CD14-positive monocyte (primary cell): ENCODE measurements at places on chromosomes 6 and 20.

- no peak overlapping the region for H3K4me3 ChIP-seq
- DNase-seq, result no peak
- no peaks in the 10 kb centered on the region for H3K4me1 ChIP-seq
- H3K27me3 ChIP-seq, result no peaks in the 10 kb centered on the region
These were observed 50.2 kb upstream of the NOP56 start for GRCh38 chr20:2602046-2602735.

DNA sequence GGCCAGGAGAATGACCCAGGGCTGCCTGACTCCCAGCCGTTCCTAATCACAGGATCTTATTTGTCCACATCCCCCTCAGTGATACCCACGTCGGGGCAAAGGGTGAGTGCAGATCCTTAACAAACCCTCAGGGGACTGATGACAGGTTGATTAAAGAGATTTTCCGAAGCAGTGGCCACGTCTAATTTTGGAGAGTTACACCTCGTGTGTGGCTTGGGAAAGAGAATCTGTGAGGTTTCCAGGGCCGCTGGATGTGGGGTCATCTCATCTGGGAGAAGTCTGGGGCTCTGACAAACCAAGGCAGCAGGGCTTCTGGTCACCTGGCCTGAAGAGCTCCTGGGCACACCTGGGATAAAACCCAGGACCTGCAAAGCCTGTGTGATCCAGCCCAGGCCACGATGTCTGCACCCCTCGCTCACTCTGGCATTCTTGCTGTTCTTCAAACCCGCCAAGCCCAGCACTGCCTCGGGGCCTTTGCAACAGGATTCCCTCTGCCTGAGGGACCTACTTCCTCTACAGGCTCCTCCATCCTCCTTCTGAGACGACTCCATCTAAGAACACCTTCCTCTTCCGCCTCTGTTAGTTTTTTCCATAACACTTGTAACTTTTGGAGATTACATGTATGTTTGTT lies 4.7 kb downstream of the JPH2 start:
- no peaks in the 10 kb centered on the region for H3K4me1 ChIP-seq
- H3K4me3 ChIP-seq, result no peak overlapping the region

DNA sequence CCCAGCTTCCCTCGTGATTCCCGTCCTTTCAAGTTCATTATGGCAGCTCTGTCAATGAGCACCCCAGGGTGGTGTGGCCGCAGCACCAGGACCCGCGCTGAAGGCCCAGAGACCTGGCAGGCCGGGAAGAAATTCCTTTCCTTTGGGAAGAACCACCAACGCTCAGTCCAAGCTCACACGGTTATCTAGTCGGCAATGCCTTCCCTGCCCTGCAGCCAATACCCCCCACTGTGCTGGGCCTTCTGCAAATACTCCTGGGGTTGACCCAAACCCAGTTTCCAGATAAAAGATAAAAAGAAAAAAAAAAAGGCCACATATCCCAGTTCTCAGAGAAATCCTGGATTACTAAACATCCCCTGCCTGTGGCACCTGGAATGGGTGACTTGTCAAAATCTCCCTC lies 28.7 kb downstream of the PXDC1 start:
- no peak overlapping the region for H3K27ac ChIP-seq
- no peaks in the 10 kb centered on the region for H3K4me1 ChIP-seq
- no peak for DNase-seq
- H3K4me3 ChIP-seq, result no peak overlapping the region
- no peaks in the 10 kb centered on the region for H3K36me3 ChIP-seq

DNA sequence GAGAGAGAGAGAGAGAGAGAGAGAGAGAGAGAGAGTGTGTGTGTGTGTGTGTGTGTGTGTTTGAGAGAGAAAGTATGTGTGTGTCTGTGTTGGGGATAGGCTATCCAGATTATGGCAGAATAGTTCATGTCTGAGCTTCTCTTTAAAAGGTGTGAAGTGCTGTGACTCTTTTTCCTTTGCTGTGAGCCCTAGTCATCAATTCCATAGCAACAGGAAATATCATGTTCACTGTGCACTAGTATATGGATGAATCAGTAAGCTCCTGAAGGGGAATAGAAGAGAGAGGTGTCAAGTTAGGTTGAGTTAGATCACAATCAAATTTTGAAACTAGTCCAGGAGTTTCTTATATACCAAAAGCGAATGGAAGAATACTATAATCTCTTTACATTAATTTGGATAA lies 318.7 kb downstream of the RFPL4B start:
- H3K4me3 ChIP-seq, result no peak overlapping the region
- no peak for DNase-seq
- H3K36me3 ChIP-seq, result no peaks in the 10 kb centered on the region
- H3K27me3 ChIP-seq, result no peaks in the 10 kb centered on the region
- no peaks in the 10 kb centered on the region for H3K4me1 ChIP-seq

- H3K4me1 ChIP-seq, result no peaks in the 10 kb centered on the region
- no peak for DNase-seq
- H3K36me3 ChIP-seq, result no peaks in the 10 kb centered on the region
These were observed 118.8 kb downstream of the ADTRP start for GRCh38 chr6:11659757-11660156.

- no peak overlapping the region for H3K4me3 ChIP-seq
- peak overlapping the region; percentile 7 for H3K27ac ChIP-seq
- peaks cover 17% of the 10 kb centered on the region for H3K4me1 ChIP-seq
- no peak for DNase-seq
These were observed 14.6 kb downstream of the EEF1A1 start for GRCh38 chr6:73506246-73506645.

DNA sequence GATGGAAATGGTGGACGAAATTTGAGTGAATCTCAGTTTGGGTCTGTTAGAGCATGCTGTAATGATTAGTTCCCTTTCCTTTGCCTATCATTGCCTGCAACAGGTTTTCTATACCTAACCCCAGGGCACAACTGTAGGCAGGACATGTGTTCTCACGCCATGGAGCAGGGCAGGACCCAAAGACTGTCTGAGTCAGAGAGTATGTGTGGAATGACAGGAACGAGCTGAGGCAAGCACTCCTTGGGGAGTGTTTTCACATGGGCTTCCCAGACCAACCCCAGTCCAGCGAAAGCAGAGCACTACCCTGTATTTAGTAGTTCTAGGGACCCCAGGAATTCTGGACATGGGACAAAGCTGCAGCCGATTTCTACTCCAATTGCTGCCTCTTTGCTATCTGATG lies 234.2 kb downstream of the HACE1 start:
- H3K27ac ChIP-seq, result no peak overlapping the region
- H3K4me3 ChIP-seq, result no peak overlapping the region
- no peaks in the 10 kb centered on the region for H3K27me3 ChIP-seq
- DNase-seq, result no peak

DNA sequence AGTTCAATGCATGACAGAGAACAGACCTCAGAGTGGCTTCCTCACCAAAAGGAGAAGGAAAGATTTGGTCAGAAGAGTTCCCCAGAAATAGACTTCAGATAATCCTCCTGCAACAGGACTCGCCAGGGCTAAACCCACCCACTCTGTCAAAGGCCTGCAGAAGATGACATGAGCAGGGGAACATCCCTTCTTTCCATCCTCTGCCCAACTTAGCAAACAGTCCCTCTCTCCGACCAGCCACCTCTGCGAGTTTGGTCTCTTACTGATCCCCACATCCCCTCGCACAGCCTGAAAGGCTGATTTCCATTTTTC lies 7.5 kb downstream of the NFATC2 start:
- H3K4me1 ChIP-seq, result peaks cover 19% of the 10 kb centered on the region
- DNase-seq, result no peak

DNA sequence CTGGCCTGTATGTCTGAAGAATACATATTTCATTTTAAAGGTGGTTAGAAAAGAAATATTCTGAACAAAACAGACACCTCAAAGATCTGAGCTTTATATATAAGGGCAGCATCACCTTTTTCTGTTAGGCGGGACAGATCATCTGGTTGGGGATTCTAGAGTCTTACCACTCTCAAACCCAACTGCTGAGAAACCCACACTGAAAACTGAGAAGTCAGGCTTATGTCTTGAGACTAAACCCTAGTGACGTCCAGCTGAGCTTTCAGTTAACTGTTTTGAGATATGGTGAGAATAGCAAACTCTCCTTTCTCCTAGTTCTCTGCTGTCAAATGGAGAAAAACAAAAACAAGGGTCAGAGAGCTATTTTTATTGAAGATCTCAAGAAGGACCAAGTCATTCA lies 63.7 kb upstream of the CCN6 start:
- peaks cover 22% of the 10 kb centered on the region for H3K4me1 ChIP-seq
- H3K27ac ChIP-seq, result no peak overlapping the region
- no peak for DNase-seq

DNA sequence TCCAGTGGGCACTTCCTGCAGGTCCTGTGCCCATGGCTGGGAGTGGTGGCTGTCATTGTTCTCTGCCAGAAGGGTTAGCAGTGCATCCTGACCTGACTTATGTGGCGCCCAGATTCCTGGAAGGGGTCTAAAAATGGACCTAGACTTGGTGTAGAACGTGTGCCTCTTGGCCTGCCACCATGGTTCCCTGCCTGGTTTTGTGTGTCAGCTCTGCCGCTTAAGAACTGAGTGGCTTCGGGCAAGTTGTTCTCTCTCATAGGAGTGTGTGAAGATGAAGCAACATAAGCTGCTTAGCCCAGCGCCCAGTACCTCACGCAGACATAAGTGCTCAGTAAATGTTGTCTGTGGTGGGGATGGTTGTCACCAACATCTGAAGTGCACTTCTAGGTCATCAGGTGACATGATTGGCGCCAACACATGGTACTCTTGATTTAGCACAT lies 52.1 kb downstream of the PTPN1 start:
- no peak for DNase-seq
- no peak overlapping the region for H3K4me3 ChIP-seq
- H3K36me3 ChIP-seq, result peaks cover 40% of the 10 kb centered on the region
- H3K27me3 ChIP-seq, result no peaks in the 10 kb centered on the region
- H3K4me1 ChIP-seq, result peaks cover 15% of the 10 kb centered on the region

GRCh38 chr6:144066741-144067484 lies 28.5 kb downstream of the SF3B5 start:
- DNase-seq, result no peak
- H3K4me1 ChIP-seq, result peaks cover 31% of the 10 kb centered on the region
- H3K27ac ChIP-seq, result no peak overlapping the region
- H3K36me3 ChIP-seq, result no peaks in the 10 kb centered on the region
- H3K4me3 ChIP-seq, result peak overlapping the region; percentile 45

DNA sequence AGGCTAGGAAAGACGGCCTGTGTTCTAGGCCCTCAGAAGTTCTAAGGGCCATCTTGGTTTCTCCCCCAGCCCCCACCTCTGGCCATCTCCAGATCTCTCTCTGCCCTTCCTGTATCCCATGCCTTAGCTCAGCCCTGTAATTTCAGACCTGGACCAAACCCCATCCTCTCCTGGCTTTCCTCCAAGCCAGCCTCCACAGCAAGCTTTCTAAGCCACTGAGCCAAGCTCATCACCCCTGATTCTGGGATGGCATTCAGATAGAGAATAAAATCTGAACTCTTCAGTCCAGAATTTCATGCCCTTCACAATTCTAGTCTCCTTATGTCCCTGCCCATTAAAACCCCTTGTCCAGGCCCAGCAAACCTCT lies 18.9 kb upstream of the CCM2L start:
- peaks cover 13% of the 10 kb centered on the region for H3K27me3 ChIP-seq
- no peak overlapping the region for H3K4me3 ChIP-seq
- H3K4me1 ChIP-seq, result no peaks in the 10 kb centered on the region
- no peak overlapping the region for H3K27ac ChIP-seq
- H3K36me3 ChIP-seq, result no peaks in the 10 kb centered on the region
- DNase-seq, result no peak

- no peaks in the 10 kb centered on the region for H3K4me1 ChIP-seq
- no peak for DNase-seq
- H3K4me3 ChIP-seq, result no peak overlapping the region
- H3K36me3 ChIP-seq, result no peaks in the 10 kb centered on the region
- no peak overlapping the region for H3K27ac ChIP-seq
These were observed 466.9 kb downstream of the KIF16B start for GRCh38 chr20:16106191-16106849.

DNA sequence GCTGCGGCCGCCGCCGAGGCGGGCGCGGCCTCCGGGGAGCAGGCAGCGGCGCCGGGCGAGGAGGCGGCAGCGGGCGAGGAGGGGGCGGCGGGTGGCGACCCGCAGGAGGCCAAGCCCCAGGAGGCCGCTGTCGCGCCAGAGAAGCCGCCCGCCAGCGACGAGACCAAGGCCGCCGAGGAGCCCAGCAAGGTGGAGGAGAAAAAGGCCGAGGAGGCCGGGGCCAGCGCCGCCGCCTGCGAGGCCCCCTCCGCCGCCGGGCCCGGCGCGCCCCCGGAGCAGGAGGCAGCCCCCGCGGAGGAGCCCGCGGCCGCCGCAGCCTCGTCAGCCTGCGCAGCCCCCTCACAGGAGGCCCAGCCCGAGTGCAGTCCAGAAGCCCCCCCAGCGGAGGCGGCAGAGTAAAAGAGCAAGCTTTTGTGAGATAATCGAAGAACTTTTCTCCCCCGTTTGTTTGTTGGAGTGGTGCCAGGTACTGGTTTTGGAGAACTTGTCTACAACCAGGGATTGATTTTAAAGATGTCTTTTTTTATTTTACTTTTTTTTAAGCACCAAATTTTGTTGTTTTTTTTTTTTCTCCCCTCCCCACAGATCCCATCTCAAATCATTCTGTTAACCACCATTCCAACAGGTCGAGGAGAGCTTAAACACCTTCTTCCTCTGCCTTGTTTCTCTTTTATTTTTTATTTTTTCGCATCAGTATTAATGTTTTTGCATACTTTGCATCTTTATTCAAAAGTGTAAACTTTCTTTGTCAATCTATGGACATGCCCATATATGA lies 3.2 kb downstream of the MARCKS start:
- no peak overlapping the region for H3K4me3 ChIP-seq
- H3K4me1 ChIP-seq, result peaks cover 25% of the 10 kb centered on the region
- DNase-seq, result no peak
- H3K27ac ChIP-seq, result no peak overlapping the region
- H3K27me3 ChIP-seq, result no peaks in the 10 kb centered on the region
- peaks cover 21% of the 10 kb centered on the region for H3K36me3 ChIP-seq

GRCh38 chr6:37589941-37590340 lies 90.2 kb upstream of the CCDC167 start:
- DNase-seq, result no peak
- H3K27me3 ChIP-seq, result no peaks in the 10 kb centered on the region
- no peak overlapping the region for H3K27ac ChIP-seq

GRCh38 chr6:144467921-144468320 lies 182.8 kb downstream of the UTRN start:
- peaks cover 84% of the 10 kb centered on the region for H3K36me3 ChIP-seq
- H3K27me3 ChIP-seq, result no peaks in the 10 kb centered on the region
- no peaks in the 10 kb centered on the region for H3K4me1 ChIP-seq
- no peak overlapping the region for H3K27ac ChIP-seq

DNA sequence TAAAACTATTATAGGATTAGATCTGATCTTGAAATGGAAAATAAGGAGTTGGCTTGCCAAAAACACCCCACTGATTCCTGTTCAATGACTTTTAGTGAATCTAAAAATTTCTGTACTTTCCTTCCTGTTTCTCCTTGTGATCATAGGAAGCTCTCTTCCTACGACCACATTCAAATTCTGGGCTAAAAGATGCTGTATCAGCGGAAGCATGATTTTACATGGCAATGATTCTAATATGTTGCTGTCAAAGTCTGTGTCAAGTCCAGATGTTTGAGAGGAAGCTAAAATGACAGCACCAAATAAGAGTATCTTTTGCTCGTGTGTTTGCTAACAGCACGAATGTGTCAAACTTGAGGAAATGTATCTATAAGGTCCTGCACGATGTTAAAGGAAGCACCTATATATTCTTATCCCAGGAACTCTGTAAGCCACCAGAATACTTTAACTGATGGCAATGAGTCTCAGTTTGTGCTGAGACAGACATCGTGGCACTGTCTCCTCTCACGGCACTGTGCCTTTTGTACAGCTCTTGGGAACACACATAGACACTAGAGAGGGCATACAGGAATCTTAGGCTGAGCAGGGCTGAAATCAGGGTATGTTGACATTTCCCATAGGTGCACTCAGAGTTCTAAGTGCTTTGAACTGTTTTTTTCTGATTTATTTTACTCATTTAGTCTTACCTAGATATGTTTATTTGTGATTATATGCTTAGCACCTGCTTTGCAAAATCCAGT lies 24.9 kb upstream of the MAP3K4 start:
- H3K4me3 ChIP-seq, result no peak overlapping the region
- no peak for DNase-seq
- no peaks in the 10 kb centered on the region for H3K36me3 ChIP-seq
- no peak overlapping the region for H3K27ac ChIP-seq
- no peaks in the 10 kb centered on the region for H3K4me1 ChIP-seq
